ENCODE measurements at places on chromosomes 3 and 15.
A peak's percentile ranks its signal among the peaks of the same experiment; 100 is the strongest.

DNA sequence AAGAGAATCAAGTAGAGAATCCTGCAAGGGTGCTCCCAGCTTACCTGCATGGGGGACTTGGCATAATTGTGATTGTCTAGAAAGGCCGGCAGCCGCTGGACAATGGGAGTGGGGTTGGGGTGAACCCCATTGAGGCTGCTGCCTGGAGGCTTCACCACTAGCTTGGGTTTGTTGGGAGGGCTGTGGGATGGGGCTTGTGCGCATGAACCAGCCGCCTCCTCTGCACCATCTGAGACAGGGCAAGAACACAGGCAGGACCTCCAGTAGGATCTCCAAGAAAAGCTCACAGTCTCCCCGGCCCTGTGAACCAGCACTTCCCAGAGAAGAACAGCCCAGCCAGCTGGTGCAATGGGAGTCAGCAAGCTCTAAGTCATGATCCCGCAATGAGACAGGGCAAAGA is 39.8 kb downstream of the SEMA3G start:
- peaks cover 6% of the 10 kb centered on the region for H3K4me1 ChIP-seq
- H3K27me3 ChIP-seq: no peaks in the 10 kb centered on the region
- H3K27ac ChIP-seq: no peak overlapping the region
- DNase-seq: no peak

DNA sequence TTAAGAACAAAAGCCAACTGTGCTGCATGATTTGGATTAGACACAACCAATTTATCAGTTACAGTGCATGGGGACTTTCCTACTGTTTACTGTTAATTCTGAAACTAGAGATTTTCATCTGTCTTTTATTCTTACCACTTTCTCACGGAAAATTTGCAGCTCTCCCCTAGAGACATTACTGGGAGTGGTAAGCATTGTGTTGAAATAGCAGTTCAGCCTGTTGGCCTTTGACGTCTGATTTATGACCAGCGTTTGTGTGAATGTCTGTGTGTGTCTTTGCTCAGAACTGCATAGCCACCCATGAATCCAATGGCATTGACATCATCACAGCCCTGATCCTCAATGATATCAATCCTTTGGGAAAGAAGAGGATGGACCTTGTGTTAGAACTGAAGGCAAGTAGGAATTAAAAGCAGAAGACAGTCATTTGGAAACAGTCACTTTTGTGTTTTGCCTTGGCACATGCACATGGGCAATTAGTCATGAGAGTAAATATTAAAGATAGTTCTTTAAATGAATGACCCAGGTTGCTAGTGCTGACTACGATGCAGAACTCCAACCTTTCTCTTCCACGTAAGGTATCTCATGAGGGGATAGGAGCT is 202.2 kb upstream of the BHLHE40 start:
- H3K27me3 ChIP-seq: no peaks in the 10 kb centered on the region
- H3K27ac ChIP-seq: no peak overlapping the region
- H3K4me3 ChIP-seq: no peak overlapping the region
- H3K4me1 ChIP-seq: no peaks in the 10 kb centered on the region
- DNase-seq: no peak

DNA sequence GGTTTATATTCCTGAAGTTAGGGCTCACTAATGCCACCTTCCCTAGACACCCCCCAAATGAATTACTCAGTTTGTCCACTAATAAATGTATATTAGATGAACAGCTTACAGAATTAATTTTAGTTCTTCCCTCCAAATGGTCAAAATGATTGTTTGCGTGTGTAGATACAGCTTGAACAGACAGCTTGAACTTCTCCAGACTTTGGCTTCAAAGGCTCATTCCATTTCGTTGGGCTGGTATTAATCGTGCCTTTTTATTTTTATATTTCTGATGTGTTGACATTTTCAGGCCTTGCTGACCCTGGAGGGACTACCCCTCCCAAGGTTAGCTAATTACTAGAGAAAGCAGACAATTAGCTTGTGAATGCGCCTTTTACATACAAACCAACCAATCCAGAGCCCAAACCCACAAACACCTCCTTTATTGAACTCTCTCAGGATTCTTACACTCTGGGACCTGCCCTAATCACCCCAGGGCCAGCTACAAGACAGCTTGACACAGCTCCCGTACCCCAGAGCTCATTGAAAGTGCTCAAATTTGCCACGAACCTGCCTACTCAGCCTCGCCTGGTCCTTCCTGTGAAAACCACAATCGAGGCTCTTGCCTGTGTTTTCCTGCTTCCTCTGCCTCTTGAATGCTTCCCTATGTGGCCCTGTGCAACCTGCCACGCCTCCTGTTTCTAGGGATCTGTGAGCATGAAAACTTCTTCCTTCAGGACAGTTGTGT is 40.3 kb downstream of the RPL22L1 start:
- H3K36me3 ChIP-seq: no peaks in the 10 kb centered on the region
- peaks cover under 1% of the 10 kb centered on the region for H3K27me3 ChIP-seq
- no peak overlapping the region for H3K4me3 ChIP-seq
- DNase-seq: no peak
- H3K27ac ChIP-seq: no peak overlapping the region

DNA sequence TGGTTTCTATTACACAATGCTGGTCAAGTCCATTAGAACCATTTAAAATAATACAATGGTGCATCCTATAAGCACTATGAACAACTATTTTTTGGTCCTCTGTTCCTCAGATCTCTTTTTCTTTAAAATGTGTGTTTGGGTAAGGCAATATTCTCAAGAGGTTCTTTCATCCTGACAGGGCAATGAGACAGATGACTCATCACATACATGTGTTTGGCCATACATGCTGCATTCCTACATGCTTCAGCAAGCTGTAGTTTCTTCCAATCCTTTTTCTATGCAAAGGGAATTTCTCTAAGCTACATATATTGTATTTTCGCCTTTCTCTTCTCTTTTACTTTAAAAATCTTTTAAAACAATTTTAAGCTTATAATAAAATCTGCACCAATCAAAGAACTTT is 52.7 kb downstream of the OTOL1 start:
- H3K4me1 ChIP-seq: no peaks in the 10 kb centered on the region
- H3K4me3 ChIP-seq: no peak overlapping the region
- no peak overlapping the region for H3K27ac ChIP-seq
- no peaks in the 10 kb centered on the region for H3K27me3 ChIP-seq
- DNase-seq: no peak

- H3K36me3 ChIP-seq: no peaks in the 10 kb centered on the region
- H3K4me1 ChIP-seq: peaks cover 4% of the 10 kb centered on the region
- H3K4me3 ChIP-seq: no peak overlapping the region
- no peak for DNase-seq
Observed at GRCh38 chr3:4935347-4935746, 43.9 kb upstream of the BHLHE40 start.

DNA sequence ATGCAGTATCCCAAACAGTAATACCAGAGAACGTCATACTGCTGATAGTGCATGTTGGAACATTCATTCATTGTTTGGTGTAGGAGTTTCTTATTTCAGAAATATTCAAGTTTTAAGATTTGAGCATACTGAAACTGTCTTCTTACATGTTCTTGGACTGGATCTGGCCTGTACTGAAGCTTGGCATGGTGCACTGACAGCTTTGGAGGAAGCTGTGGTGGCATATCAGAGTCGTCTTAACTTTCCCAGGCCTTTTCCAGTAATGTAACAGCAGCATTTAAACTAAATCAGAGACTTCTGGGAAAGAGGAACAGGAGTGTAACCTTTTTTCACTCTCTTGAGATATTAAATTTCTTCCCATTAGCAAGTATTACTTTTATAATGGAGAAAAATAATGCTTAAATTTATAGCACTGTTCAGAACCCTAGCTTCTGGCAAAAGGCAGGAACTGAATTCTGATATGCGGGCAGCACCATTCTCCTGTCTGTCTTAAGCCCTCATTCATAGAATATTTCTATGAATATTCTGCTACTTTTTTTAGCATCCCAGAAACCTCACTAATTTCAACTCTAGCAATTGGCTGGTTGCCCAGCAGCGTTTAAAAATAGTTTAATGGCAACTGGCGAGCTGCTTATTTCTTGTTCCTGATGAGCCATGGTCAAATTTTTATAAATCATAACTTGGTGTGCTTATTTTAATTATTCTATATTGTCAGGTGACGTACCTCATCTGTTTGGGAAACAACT is 31.1 kb downstream of the DNAJC13 start:
- no peak overlapping the region for H3K4me3 ChIP-seq
- DNase-seq: no peak
- peaks cover 19% of the 10 kb centered on the region for H3K36me3 ChIP-seq
- no peaks in the 10 kb centered on the region for H3K27me3 ChIP-seq
- no peak overlapping the region for H3K27ac ChIP-seq

DNA sequence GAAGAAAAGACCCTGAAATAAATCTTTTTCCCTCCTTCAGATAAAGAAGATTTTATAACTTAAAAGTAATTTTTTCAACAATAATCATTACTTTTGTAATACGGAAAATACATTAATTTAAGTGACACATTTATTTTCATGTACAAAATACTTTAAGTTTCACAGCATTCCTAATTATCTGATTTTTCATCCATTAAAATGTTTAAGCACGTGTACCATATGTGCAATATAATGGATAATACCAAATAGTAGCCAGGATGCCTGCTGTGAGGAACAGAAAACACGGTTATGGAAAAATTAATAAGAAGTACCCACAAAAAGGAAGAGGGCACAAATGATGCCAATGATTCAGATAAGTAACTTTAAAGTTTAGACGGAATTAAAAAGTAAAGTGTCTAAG is 33.5 kb downstream of the ADAM10 start:
- no peaks in the 10 kb centered on the region for H3K4me1 ChIP-seq
- no peak for DNase-seq
- no peaks in the 10 kb centered on the region for H3K27me3 ChIP-seq
- no peaks in the 10 kb centered on the region for H3K36me3 ChIP-seq

DNA sequence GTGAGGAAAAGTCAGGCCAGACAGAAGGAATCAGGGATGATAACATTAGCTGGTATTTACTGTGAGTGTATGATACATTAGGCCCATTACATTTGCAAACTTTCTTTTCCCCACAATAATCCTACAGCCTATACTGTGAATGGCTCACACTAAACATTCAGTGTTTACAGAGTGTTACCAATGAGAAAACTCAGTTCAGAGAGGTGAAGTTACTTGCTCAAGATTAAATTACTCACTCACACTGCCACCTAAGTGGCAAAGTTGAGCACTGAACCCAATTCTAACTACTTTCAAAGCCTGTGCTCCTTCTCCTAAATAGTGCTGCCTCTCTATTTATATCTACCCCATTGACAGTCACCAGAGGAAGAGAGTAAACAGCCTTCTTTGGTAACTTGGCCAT is 8.5 kb downstream of the XPC start:
- no peaks in the 10 kb centered on the region for H3K27me3 ChIP-seq
- H3K4me3 ChIP-seq: no peak overlapping the region
- H3K36me3 ChIP-seq: peaks cover 78% of the 10 kb centered on the region
- no peak overlapping the region for H3K27ac ChIP-seq
- H3K4me1 ChIP-seq: peaks cover 8% of the 10 kb centered on the region
- no peak for DNase-seq

- H3K27ac ChIP-seq: no peak overlapping the region
- H3K27me3 ChIP-seq: no peaks in the 10 kb centered on the region
- H3K36me3 ChIP-seq: no peaks in the 10 kb centered on the region
- H3K4me3 ChIP-seq: no peak overlapping the region
Observed at GRCh38 chr3:185976977-185977678, 39.3 kb upstream of the TRA2B start.

GRCh38 chr3:187746059-187746441 is 782 bp upstream of the BCL6 start:
- H3K27ac ChIP-seq: peak overlapping the region; percentile 95
- H3K4me3 ChIP-seq: peak overlapping the region; percentile 94
- no peaks in the 10 kb centered on the region for H3K36me3 ChIP-seq
- no peaks in the 10 kb centered on the region for H3K27me3 ChIP-seq

- H3K27ac ChIP-seq: no peak overlapping the region
- no peaks in the 10 kb centered on the region for H3K4me1 ChIP-seq
- no peaks in the 10 kb centered on the region for H3K27me3 ChIP-seq
Observed at GRCh38 chr3:97896129-97896528, 74.3 kb downstream of the CRYBG3 start.

DNA sequence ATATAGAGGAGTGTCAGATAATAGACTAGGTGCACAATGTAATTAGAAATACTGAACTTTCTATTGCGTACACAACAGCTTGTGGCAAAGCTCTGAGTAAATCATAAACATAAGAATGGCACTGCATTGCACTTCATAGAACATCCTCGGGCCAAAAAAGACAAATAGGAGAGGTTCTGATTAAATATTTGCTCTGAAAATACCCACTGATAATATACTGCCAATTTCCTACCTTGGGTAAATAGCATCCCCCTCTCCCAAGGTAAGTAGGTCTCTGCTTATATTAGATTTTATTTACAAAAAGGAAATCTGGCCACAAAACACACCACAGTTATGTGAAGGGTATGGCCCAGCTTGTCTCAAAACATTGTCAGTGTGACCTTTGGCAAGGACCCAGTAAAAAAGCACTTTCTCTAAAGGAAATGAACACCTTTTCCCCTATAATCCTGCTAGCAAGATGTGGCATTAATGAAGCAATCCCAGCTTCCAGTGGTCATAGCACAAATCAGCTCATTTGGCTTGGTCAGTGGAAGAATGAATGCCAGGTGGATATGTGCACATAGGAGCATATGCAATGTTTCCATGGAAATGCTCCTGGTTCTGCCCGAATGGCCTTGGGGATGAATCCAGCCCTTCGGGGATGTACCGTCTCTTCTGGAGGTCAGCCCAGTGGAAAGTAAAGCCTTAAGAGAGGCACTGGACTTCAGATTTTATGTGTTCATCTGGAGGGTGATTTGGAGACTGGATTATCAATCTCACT is 315.9 kb downstream of the LSAMP start:
- no peak overlapping the region for H3K27ac ChIP-seq
- H3K27me3 ChIP-seq: no peaks in the 10 kb centered on the region
- H3K4me1 ChIP-seq: no peaks in the 10 kb centered on the region
- DNase-seq: no peak
- no peaks in the 10 kb centered on the region for H3K36me3 ChIP-seq

- no peaks in the 10 kb centered on the region for H3K4me1 ChIP-seq
- no peak for DNase-seq
- no peak overlapping the region for H3K4me3 ChIP-seq
- H3K36me3 ChIP-seq: no peaks in the 10 kb centered on the region
Observed at GRCh38 chr3:34263101-34263621, 464.7 kb downstream of the PDCD6IP start.

DNA sequence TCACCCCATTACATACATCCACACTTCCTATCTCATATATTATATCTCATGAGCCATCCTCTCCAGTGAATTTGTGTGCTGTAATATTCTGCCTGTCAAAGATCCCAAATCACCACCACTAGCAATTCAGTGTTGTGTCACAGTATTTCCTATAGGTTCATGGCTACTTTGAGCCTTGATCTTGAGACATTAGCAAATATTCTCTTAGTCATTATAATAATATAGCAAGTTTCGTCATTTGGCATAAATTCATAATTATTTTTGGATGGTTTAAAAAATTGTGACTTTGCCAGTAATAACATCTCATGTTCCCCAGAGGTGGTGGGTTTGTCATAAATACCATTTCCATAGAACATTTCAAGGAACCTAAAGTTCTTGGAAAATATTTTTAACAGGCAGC is 47.7 kb downstream of the CMSS1 start:
- no peaks in the 10 kb centered on the region for H3K4me1 ChIP-seq
- DNase-seq: no peak
- no peaks in the 10 kb centered on the region for H3K36me3 ChIP-seq
- H3K27ac ChIP-seq: no peak overlapping the region
- no peak overlapping the region for H3K4me3 ChIP-seq

Data from effector memory CD4-positive, alpha-beta T cell (primary cell).